ENCODE measurements at places on chromosomes 5 and 9.

- DNase-seq: no peak
These were observed 243.5 kb downstream of the ZSWIM6 start for GRCh38 chr5:61575581-61575980.

DNA sequence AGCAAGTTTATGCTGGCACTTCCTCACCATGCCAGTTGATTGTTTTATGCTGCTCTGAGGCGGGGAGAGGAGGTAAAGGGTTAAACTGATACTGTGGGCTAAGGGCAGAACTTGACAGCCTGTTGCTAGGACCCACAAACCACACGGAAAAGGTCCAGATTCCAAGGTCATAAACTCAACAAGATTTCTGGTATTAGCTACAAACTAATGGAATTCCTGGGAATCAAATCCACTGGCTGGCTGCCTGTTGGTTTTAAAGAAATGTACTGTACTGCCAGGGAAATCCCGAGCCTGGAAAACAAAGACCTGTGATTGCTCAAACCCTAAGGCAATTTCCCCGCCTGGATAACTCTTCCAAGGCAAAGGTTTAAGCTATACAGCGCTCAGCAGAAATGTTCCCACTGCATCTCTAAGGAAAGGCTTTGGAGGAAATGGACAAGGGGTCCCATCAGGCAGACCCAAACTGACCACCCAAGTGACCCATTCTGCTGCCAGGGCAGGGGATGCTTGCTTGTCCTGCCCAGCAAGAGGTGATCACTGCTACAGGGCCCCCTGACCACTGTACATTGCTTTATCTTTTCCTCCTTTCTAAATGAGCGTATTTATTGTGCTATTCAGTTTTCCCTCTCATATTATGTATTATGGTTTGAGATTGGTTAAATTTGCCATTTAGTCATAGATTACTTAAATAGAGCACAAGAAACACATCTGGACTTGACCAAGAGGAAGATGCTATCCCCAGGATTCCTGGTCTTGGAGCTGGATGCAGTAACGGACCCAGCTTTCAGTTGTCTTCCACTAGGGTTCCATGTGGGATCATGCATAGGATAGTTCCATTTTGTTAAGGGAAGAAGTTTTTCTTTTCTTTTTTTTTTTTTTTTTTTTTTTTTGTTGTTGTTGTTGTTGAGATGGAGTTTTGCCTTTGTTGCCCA, 124.3 kb downstream of the SUSD1 start:
- DNase-seq: peak; percentile 67

DNA sequence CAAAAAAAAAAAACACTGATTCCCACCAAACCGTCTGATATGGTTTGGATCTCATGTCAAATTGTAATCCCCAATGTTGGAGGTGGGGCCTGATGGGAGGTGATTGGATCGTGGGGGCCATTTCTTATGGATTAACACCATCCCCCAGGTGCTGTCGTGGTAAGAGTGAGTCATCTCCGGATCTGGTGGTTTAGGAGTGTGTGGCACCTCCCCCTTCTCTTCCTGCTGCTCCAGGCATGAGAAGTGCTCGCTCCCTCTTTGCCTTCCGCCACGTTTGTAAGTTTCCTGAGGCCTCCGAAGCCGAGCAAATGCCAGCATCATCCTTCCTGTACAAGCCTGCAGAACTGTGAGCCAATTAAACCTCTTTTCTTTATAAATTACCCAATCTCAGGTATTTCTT, 45.2 kb downstream of the HSD17B3 start:
- no peak for DNase-seq

- DNase-seq: no peak
These were observed 2.5 kb upstream of the FSD1L start for GRCh38 chr9:105445203-105445881.

- no peak for DNase-seq
These were observed 587.3 kb downstream of the GABRG2 start for GRCh38 chr5:162654661-162655405.

DNA sequence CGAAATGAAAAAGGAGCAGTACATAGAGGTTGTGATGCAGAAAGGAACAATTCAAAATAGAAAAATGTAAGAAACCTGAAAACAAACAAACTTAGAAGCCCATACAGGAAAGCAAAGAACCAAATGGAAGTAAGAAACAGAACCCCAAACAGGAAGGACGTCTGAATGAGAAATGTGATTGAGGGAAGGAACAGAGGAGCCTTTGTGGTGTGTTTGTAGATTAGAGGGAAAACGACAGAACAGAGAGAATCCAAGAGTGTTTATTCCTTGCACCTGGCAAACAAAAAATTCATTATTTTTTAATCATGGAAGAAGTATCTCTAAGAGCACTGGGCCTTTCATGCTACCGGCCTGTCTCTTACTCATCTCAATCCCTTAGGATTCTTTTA, 67.8 kb upstream of the ZSWIM6 start:
- no peak for DNase-seq

DNA sequence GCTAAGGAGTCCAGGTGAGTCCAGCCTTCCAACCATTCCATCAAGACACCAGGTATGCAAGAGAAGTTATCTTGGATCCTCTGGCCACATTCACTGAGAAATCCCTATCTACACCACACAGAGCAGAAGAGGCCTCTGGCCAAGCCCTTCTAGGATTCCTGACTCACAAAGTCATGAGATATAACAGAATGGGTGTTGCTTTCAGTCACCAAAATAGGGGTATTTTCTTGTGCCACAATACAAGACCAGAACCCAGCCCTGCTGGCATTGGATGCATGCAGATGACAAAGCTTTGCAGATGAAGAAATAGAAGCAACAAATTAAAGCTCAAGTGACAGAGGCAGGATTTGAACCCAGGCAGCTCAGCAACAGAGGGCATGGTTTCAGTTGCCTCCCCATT, 73.5 kb downstream of the PTPN3 start:
- no peak for DNase-seq
